ENCODE measurements at places on chromosomes 2 and 18.
A peak's percentile ranks its signal among the peaks of the same experiment; 100 is the strongest.

DNA sequence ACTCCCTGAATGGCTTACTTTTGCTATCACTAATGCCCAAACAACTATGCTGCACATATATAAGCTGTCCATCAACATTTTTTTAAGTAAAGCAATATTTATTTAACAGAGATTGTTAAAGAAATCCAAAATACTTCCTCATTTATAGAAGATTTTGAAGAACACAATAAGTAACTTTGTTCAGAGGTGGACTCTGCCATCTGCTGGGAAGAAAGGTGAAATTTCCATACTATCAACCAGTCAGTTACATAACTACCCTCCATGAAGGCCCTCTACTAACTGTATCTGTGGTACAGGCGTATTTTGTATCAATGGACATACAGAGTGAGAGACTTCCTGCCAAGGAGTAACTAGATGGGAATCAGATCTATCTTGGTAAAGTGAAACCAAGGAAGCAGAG, 106.0 kb downstream of the DTNB start:
- no peak for DNase-seq

- no peak for DNase-seq
Measured at GRCh38 chr18:8506251-8507049, 102.8 kb upstream of the RAB12 start.

DNA sequence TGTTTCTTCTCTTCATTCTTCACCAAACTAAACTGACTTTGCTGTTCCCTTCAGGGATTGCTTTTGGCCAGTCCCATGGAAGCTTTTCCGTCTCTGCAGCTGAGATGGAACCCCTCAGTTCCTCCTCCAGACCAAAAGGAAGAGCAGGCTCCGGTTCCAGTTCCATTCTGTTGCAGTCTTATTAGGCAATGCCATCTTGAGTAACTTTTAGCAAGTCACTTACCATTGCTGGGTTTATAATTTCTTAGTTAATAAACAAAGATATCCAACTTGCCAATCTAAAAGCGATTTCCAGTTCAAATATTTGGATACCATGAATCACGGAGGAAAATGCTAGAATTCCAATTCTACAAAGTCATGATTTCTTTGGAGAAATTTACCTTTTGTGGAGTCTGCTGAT, 214.3 kb upstream of the LYPD1 start:
- DNase-seq, result no peak

DNA sequence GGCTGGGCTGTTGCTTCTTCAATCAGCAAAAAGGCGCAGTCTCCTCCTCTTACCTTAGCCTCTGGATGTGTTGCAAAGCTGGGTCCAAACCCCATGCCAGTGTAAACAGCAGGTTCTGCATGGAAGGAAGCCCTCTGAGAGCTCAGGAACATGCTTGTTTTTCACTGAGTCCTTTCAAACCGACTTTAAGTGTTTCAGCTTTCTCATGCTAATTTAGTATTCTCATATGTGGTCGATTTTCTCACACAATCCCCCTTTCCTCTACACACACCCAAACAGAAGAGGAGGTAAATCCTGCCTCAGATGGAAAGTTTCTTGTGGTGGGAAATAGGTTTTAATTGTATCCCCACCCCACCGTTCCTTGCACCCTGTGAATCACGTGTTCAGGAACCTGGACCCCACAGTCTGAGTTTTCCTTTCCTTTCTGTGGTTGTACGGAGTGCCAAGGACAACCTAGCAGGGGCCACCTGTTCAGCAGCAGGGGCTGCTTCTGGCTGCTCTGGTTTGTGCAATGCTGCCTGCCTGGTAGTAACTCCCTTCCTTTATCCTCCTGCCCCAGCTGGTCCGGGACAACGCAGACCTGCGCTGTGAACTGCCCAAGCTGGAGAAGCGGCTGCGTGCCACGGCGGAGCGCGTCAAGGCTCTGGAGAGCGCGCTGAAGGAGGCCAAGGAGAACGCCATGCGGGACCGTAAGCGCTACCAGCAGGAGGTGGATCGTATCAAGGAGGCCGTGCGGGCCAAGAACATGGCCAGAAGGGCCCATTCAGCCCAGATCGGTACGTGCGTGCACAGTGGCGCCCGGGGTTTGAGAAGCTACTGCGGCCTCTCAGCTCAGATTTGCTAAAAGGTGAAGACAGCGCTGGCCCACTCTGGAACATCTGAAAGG, 28.7 kb upstream of the LYPD6B start:
- DNase-seq, result no peak

GRCh38 chr2:217551252-217551899, 451.4 kb downstream of the TNS1 start:
- peak; percentile 46 for DNase-seq
